ENCODE measurements at places on chromosomes 1 and 21.

GRCh38 chr1:181789395-181789794 lies 272.1 kb downstream of the ZNF648 start:
- DNase-seq, result peak; percentile 56

DNA sequence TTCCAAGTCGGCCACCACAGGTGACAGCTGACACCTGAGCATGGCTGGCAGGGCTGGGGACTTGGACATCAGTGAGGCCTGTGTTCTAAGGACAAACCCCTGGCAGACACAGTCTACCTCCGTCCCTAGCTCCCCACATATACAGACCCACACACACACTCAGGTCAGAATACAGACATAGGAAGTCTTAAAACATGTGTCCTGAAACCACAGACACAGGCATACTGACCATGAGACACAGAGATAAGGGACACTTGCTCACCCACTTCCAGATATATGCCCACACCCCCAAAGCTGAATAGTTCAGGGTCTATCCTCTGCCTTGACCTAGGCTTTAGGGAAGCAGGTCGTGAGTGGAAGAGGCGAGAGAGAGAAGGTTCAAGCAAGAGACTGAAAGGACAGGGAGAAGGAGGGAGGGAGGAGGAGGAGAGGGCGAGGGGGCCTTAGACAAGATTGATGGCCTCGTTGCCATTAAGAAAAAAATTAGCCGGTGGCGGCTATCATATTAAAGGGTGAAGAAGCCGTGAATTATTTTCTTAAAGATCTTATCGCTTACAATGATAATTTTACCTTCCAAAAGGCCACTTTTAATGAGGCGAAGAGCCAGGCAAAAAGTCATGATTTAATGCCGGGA lies 49.9 kb downstream of the TMEM53 start:
- no peak for DNase-seq

DNA sequence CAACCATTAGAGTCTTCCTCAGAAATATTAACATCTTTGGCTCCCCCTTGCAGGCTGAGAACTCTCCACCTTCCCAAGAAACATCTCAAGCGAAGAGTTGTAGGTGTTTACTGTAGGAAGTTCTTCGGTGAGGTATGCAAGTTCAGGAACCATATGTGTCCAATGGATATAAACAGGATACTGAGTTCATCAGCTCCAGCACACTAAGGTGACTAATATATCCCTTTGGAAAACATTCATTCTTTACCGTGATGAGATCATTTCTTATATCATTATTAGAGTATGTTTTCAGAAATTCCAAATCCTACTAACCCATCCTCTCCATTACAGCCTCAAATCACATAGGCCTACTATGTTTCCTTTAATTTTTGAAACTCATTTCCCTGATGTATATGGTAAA lies 37.3 kb upstream of the PRMT6 start:
- no peak for DNase-seq

DNA sequence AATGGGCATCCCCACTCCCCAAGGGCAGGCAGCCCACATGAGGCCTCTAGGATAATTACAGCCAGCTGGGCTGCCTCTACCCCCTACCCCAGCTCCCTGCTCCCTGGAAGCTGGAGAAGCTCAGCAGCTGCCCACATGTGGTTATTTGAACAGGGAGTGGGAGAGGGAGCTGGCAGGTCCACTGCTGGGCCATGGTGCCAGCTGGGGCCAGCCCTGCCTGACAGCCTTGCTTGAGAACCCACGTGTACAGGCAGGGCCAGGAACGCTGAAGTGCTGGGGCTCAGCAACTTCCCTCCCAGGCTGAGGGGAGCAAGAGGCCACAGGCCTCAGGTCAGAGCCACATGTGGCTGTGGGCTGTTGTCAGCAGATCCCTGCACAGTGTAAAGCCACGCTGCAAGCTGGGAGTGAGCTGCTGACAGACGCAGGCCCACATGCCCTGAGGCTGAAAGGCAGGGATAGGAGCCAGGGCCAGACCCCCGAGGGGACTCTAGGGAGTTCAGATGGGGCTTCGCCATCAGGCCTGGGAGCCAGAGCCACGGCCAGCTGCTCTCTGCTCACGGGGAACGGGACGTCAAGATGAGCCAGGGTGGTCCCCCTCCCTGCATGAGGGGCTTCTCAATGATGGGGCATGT lies 129.0 kb downstream of the SYF2 start:
- no peak for DNase-seq

DNA sequence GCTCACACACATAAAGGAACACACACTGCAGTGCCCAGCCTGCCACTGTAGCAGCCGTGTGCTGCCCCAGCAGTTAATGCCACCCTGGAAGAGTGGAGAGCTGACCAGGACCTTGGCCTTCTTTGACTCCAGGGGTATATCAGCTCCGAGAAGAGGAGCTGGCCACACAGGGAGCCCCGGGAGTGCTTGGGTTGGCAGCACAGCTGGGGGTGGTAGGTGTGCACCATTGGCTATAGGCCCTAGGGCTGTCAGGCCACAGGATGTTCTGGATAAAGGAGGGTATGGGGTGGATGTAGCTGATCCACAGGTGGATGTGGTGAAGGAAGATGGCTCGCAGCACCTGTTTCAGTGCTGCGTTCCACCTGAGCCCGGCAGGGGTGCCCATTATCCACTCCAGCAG lies 640.5 kb downstream of the PLPP3 start:
- no peak for DNase-seq

DNA sequence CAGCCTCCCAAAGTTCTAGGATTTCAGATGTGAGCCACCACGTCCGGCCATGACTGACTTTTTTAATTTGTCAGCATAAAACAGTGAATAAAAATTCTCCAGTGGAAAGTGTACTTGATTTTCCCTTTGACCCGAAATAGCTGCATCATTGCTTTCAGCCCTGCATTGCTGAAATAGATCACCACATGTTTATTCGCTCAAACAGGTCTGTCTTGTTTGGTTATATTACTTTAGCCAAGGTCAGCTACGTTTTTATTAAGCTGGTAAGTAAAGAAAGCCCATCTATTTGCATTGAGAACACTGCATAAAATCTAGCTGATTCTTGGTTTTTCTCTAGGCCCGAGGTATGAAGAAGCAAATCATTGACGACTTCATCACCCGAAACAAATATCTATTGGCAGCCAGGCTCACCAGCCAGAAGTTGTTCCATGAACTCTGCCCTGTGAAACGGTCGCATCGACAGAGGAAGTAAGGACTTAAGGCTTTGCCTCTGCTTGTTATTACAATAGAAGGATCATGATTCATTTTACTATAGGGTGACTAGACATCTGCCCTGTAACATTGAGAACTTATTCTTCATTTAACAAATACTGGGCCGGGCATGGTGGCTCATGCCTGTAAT lies 25.6 kb downstream of the AGMAT start:
- DNase-seq, result no peak
